ENCODE measurements at places on chromosomes 5 and 9. TPM values are rescaled to one million over a fixed set of nuclear protein-coding genes. Genes with fewer than 3 reads are reported as not detected.

The IFNA10 gene
- not detected for total RNA-seq

The SPACA9 gene
- 1.8 TPM for total RNA-seq

The LECT2 gene
- not detected for total RNA-seq

- no peak for DNase-seq
These were observed 72.3 kb downstream of the RAPGEF1 start for GRCh38 chr9:131667576-131667975.

The LRRC26 gene
- total RNA-seq = 1.1 TPM

GRCh38 chr9:133946840-133947486, 45.2 kb downstream of the VAV2 start:
- no peak for DNase-seq

DNA sequence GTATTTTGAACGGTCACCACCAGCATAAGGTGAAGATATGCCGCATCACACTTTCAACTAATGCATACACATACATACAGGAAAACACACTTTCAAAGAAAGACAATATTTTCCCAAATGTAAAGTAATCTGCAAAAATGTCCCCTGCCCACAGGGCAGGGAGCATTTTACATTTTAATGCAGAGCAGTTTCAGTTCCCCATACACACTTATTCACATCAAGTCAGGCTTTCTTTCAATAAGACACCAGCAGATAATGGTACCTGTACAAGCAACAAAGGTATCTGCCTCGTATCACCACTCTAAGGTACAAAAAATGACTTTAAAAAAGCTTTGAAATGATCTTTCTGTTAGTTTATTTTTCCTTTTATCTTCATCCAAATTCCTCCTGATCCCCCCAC, 247.1 kb upstream of the CCNG1 start:
- no peak for DNase-seq

DNA sequence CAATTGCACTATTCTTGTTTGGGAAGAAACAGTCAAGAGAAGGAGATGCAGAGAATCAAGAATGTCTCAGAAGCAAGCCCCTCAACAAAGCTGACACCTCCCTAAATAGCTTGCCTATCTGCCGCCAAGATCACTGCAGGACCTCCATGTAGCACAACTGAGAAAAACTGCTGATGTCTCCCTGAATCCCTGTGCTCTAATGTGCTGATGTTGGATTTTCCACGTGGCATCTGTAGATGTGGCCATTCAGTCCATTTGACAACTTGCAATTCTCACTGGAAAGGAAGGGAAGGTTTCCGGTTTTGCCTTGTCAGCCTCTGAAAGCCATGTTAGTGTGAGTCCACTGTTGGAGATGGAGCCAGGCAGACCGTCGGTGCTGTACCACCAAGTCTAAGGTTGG, 374.0 kb downstream of the DIRAS2 start:
- no peak for DNase-seq

DNA sequence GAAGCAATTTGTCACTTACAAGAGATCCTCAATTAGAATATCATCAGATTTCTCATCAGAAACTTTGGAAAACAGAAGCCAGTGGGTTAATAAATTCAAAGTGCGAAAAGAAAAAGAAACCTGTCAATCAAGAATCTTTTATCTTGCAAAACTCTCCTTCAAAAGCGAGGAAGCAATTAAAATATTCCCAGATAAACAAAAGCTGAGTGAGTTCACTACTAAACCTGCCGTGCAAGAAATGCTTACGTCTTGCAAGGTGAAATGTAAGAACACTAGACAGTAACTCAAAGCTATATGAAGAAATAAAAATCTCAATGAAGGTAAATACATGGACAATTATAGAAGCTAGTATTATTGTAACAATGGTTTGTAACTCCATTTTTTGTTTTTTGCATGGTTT, 62.8 kb upstream of the IL33 start:
- DNase-seq = no peak

The PARP8 gene
- 28.2 TPM for total RNA-seq

The S100Z gene
- not detected for total RNA-seq

GRCh38 chr5:175253597-175253996, 190.4 kb downstream of the DRD1 start:
- DNase-seq = no peak

The C9 gene
- total RNA-seq = 0.21 TPM

The SPINK5 gene
- total RNA-seq = 8.4 TPM

- no peak for DNase-seq
These were observed 44.0 kb upstream of the SVEP1 start for GRCh38 chr9:110623462-110624025.

GRCh38 chr9:36796671-36797419, 224.2 kb downstream of the MELK start:
- no peak for DNase-seq

The ZFP2 gene
- 2.0 TPM for total RNA-seq

DNA sequence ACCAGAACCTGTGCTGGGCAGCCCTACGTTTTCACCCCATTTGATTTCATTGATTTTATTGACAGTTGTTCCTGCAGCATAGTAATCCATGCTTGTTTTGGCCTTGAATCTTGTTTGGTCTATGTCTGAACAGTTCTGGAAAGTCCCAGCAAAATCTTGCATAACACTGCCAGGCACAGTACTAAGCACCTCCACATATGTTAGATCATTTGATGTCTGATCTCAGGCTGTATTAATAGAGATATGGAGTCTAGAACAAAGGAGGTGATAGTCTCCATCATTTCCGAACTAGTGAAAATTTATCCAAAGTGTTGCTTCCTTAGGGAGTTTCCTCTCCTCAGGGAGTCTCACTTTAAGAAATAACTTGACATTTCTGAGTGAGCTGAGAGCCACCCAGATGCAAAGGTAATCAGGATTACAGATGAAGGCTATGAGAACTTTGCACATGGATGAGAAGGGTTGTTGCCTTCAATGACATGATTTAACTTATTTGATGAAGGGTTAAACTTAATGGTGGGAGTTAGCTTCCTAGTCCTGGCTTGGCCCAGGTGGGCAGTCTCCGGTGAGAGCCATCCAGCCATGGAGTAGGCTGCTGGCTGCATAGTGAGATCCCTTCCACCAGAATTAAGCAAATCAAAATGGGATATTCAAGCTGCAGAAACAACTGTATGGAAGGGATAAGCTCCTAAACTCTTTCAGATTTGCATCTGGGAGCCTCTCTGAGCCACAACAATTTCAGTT, 173.8 kb upstream of the MVB12B start:
- no peak for DNase-seq

The MCIDAS gene
- total RNA-seq = 0.20 TPM

The CARTPT gene
- not detected for total RNA-seq

DNA sequence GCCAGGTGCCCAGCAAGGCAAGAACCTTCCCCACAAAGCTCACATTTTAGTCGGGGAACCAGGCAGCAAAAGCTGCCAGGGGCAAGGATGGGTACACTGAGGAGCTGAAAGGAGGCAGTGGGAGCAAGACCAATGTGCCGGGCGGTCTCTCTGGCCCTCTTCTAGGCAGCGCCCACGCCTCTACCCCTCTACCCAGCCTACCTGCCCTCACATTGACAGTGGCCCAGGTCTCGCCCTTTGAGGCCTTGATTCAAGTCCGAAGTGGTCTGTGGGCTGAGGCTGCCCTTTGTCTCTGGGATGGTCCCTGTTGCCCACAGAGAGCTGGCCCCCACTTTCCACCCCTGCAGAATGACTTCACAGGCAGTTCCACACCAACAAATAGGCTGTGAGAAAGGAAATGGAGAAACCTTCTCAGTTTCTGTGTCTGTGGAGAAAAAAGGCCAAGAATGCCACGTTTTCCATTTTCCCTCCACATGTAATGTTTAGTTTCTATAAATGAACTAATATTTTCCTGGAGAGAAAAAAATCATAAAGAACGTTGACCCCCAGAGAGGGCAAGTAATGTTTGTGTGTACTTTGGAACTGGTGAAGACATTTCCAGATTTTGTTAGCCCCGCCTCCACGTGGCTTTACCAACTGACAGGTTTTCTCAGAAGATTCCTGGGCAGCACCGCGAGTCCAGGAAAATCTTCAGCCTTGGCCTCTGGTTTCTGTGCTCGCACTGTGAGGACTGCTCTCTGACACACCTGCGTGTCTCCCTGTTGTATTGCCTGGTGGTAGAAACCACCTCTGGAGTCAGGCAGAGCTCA, 57.4 kb upstream of the ANGPTL2 start:
- peak; percentile 5 for DNase-seq

GRCh38 chr9:135500071-135500524, 384 bp upstream of the MRPS2 start:
- no peak for DNase-seq

- no peak for DNase-seq
These were observed 14.9 kb upstream of the TMEM252 start for GRCh38 chr9:68555437-68556150.

- no peak for DNase-seq
These were observed 1.7 kb upstream of the TMEM267 start for GRCh38 chr5:43485406-43485805.

- DNase-seq = no peak
These were observed 13.4 kb downstream of the NPR3 start for GRCh38 chr5:32724526-32724925.

DNA sequence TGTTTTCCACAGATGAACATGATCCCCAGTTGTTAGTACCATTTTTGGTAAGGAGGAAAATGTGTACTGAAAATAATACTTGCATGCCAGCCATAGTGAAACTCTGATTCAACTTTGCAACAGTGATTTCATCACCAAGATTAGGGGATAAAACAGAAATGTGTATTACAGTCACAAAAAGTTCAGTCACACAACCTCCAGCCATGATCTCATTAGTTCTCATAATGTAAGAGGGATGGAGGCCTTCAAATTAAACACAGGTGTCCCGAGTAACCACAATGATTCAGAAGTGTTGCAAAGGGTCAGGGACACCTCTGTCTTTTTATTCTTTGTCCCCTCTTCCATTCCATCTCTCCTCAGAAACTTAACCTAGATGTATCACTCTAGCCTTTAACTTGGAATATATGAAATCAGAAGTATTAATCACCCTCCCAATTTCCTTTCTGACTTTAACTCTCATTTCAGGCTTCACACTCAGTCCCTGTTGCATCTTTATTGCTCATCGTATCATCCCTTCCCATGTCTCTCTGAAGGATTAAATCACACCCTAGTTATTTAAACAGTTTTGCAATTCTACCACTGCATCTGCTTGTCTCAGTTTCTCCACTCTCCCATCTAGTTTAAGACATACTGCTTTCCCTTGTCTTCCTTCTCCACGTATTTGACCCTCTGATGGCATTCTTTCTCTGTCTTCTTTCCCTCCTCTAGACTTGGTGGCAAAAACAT, 291.2 kb downstream of the ADAMTS6 start:
- DNase-seq = no peak

The RANBP17 gene
- 27.4 TPM for total RNA-seq

GRCh38 chr5:31470608-31471007, 61.3 kb downstream of the DROSHA start:
- DNase-seq = no peak

- DNase-seq = no peak
These were observed 526.4 kb downstream of the NR2F1-AS1 start for GRCh38 chr5:93054424-93055163.

- DNase-seq = no peak
These were observed 71.8 kb upstream of the CD180 start for GRCh38 chr5:67268231-67269021.

The ANGPTL2 gene
- 4.5 TPM for total RNA-seq

The ADGRD2 gene
- 1.6 TPM for total RNA-seq

- DNase-seq = peak; percentile 32
These were observed 12.0 kb downstream of the INIP start for GRCh38 chr9:112705768-112706427.

DNA sequence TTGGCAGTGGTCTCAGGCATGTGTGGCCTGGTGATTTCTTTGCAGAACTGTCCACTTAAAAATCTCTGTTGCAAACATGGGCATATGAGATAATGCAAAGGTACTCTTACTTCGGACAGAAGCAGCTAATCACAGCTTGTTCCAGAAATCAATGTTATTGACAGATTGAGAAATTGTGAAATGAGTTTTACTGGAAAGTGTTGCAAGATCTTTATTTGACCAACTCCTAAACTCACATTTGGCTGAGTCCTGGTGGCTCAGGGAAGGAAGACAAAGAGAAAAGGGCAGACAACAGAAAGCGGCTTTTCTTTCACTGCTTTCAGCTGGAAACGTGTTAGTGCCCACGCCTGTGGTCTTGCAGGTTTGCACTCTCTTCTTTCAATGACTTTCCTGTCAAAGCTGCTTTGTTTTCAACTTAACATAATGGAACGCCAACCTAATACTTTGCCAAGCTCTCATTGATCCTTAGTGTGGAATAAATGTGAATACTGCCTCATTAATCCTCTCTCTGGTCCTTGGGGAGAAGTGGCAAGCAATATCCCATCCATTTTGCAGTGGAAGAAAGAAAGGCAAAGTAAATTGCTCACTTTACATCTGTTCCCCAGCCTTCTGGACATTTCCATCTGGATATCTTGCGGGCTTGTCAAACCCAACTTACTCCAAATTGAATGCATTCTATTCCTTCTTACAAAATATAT, 586.4 kb downstream of the LRRC70 start:
- no peak for DNase-seq

DNA sequence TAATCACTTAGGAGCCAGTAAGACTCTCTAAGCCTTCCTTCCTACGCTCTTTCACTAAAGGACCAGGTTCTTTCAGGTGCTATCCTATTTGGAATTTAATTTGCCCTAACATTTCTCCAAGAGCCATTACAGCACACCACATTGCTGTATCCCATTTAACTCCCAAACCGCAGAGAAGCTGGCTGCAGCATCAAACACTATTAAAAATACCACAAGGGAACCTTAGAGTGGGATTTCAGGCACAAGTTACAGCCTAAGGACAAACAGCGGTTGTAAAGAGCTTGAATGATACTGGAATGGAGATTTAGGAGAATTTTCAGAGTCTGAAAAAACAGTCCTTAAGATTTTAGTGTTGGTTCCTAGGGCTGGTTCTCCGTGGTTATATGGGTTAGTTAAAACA, 566.4 kb downstream of the RAB3C start:
- no peak for DNase-seq

DNA sequence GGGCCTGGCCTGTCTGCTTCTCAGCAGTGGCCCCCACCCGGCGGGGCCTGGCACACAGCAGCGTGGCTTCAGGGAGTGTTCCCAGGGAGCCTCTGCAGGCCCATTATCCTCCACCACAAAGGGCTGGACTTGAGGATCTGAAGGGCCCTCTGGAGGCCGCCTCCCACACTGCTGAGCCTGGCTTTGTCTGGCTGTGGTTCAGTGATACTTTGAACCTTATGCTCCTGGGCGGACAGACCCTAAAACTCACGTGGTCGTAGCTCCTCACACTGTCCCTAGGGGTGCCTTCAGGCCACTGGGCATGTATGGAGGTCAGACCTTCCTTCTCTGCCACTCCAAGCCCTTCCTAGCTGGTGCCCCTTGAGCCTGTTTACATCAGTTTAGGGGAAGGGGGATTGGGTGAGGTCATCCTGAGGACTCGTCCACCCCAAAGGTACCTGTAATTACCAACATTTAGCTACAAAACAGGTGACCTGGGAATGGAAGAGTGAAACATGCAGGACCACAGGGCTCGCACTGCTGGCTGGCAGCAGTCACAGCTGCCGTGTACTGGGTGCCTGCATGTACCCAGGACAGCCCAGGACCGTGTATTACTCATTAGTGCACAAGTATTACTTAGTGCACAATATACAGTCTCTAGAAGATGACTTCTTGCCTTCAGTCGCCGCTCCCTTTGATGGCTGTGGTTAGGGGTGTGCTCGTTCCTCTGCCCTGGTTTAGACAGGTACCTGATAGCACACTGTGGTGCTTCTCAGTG, 8.5 kb downstream of the GRHPR start:
- DNase-seq = peak; percentile 30

- no peak for DNase-seq
These were observed 69.0 kb upstream of the GRAMD2B start for GRCh38 chr5:126354012-126354857.

The CLK4 gene
- 16.0 TPM for total RNA-seq

GRCh38 chr9:114529285-114529684, 24.0 kb upstream of the WHRN start:
- no peak for DNase-seq
